ENCODE measurements at places on chromosomes 3 and 15.

GRCh38 chr15:60118146-60118545 is 114.0 kb downstream of the FOXB1 start:
- DNase-seq = no peak

DNA sequence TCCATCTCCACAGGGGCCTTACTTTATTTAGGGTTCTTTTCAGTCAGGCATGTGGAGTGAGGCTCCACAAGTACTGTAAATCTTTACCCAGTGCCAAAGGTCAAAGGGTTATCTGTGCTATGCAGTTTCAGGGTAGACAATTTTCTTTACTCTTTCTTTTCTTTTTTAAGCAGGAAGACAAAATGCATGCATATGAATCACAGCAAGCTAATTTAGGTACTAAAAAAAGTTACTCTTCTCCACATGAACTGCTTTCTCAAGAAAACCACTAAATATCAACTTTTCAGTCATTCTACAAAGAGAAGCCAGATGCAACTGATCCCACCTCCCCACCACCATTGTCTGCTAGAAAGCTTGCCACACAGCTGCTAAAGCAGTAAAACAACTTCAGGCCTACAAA is 73.3 kb upstream of the PYGO1 start:
- peak; percentile 18 for DNase-seq

DNA sequence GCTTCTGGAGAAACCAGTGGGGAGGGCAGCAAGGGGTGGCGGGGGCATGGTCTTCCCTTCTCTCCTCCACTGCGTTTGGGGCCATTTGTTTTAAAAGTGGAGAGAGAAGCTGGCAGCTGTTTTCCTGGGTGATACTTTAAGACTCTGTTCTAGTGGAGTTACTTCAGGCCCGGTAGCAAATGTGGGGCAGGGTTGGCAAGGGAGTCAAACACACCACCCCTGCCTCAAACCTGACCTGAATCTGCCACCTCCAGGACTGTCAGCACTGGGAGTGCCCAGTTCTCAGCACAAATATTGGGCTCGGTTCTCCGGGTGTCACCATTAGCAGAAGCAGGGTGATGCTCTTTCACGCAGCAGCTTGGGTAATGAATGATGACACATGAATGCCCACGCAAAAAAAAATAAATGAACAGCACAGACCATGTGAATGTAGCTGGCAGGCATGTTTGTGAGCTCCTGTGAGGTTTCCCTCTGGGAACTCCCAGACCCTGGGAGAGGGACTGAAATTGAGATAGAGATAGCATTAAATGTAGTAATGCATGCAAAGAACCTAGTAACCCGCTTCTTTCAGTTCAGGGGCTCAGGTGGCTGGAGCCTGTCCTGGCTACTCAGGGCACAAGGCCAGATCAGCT is 424.0 kb downstream of the MCTP2 start:
- DNase-seq = no peak

GRCh38 chr15:75104804-75105557 is 81.6 kb downstream of the PPCDC start:
- DNase-seq = peak; percentile 83

DNA sequence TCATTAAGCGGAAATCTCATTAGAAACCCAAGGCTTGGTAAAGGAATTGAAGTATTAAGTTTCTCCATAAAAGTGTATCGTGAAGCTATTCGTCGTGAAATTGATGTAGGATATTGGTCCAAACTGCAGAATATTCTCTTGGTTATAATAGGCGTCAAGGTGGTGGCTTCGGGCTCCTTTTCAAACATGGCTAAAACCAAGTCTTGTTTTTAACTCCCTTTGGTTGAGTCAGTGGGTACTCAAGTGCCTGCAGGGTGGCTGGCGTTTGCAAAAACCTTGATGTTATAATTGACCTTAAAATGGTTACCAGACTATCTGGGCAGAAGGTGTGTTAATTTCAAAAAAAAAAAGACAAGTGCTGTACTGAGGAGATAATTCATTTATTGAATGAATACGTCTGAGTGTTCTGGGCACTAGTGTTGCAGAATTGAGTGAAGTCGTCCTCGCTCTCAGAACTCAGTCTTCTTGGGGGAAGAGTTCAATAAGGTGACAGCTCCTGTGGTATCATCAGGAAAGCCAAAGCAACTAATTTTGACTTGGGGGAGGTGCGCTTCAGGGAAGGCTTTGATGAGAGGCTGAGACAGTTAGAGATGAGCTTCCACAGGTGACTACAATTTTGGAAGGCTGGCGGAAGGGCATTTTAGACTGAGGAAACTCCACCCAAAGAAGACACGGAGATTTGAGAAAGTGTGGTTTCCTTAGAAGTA is 1.5 kb downstream of the UBE2Q2 start:
- DNase-seq = no peak

DNA sequence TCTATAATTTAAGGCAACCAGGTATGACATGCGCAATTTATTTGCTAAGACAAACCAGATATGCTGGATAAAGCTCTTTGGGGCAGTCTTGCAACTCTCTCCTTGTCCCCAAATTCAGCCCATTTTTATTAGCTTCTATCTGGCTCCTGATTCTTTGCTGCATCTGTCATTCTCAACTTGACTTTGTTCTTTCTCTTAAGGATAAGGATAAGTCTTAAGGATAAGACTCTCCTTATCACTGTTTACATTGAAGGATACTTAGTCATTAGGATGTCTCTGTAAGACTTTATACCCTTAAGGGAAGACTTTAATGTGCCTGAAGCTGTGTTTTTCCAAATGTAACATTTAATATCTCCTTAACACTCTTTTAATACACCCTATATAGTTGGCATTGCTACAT is 49.2 kb downstream of the ALCAM start:
- no peak for DNase-seq

DNA sequence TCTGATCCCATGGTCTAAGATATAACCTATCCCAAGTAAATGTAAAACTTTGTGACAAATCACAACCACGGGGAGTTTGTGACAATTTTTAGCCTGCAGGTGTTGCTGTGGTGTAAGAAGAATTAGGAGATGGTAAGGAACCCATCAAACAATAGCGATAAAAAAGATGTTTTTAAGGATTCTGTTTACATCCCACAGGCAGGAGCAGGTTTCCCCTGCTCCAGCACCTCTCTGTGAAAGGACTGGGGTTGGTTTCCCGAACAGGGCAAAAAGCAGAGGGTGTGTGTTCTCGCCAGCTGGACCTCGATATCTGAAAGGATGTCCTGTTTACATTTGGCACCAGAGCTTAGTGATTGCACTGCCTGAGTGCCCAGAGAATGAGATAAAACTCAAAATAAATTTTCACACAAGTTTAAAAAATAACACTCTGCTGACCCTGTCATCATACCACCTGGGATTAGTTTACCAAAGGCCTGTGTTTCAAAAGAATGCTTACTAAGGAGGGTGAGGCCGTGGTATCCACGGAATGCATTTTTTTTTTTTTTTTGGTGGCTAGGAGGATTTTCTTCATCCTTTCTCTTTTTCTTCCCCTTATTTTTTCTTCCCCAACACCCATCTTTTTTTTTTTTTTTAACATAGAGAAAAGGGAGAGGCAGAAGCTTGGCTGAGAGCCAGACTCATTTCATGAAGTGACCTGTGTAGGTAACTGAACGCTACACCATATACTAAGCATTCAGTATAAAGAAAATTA is 151.8 kb upstream of the DPH6 start:
- peak; percentile 71 for DNase-seq

DNA sequence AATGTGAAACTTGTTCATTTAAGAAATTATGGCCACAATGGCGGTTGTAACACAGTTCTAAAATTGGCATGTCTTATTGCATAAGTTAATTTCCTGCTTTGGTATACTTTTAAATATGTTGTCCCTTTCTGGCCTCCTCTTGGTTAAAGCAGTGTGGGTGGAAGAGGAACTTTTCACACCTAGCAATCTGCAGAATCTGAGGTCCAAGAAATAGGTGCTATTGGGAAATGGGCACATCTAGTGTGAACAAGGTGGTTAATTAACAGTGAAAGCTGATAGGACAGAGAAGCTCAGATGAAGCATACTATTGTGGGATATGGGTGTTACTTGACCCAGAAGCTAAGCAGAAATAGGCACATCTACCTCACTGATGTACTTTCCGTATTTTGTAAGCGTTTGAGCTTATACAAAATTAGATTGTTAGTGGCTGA is 10.6 kb downstream of the CMC1 start:
- DNase-seq = no peak

DNA sequence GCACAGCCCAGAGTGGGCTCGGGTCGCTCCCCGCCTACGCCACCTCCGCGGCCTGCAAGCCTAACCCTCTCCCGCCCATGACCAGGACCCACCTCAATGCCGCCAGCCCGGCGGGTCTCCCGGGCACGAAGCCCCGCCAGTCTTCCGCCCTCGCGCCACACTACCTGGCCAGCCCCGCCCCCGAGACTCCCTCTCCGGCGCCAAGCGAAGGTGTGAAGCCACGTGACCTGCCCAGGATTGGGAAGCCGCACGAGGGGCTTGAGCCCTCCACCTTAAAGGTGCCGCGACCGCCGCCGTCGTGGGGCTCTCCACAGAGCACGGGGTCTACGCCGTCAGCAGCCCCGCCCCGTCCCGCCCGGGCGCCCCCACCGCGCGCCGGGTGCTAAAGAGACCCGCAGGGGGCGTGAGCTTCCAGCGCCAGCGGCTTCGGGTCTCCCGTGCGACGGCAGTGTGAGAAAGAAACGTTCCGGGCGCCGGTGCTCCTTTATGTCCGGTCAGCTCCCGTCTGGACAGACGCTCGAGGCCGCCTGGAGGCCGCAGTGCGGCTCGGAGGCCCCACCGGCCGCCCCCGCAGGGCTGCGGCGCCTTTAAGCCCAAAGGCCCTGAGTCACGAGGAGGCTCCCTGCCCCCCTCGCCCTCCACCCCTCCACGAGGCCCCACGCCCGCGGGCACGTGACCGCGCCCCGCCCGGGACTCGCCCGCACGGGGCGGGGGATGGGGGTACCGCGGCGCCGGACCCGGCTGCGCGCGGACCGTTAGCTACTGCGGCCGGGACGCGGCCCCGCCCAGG is at the start of gene CPEB1:
Gene CPEB1 (minus strand): TSS at position 319 of the 790 bp plus-strand sequence. CDS start 18,904 bp downstream, outside the sequence.
- DNase-seq = peak; percentile 21

DNA sequence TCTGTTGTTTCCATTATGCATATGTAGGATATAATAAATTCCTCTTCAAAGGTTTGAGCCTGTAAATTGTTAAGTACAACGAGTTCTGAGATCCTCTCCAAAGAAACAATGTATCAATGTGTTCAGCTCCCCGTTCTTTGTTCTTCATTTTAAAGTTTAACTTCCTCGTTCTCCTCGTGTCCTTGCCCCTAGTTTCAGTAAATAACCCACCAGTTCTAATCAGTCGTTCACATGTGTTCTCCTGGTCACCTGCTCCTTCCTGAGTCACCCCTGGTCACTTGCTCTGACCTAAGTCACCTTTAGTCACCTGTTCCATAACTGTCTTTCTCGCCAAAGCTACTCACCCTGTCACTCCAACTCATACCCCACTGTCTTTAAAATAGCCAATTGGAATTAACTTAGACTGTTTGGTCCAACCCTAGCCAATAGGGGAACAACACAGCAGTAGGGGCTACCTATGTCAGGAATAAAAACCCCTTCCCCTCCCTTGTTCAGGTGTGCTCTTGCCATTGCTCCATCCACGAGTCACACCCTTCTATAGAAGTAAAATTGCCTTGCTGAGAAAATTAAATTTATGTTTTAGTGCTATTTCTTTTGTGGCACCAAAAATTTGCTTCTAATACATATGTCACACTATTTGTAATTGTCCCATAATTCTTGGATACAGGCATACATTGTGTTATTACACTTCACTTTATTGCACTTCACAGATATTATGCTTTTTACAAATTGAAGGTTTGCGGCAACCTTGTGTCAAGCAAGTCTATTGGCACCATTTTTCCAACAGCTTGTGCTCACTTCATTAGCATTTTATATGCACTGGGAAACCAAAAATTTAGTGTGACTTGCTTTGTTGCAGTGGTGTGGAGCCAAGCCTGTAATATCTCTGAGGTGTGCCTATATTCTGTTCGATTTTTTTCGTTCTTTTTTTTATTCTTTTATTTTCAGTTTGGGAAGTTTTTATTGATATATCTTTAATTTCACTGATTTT is 15.3 kb upstream of the MCF2L2 start:
- DNase-seq = no peak

GRCh38 chr15:84961707-84962106 is 19.9 kb upstream of the PDE8A start:
- peak; percentile 35 for DNase-seq

DNA sequence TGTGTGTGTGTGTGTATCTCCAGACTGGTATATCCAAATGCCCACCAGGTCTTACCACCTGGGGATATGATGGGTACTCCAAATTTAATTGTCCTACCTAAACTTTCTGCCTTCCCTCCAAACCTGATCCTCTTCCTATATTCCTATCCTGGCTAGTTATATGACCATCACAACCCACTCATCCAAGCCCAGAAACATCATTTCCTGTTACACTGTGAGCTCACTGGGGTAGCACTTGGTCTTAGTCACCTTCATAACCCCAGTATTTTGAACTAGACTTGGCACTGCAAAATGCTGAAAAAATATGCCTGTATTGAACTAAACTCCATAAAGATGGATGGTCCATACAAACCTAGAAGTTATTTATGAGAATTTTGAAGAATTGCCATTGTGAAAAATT is 178.8 kb upstream of the EIF1B start:
- peak; percentile 8 for DNase-seq

DNA sequence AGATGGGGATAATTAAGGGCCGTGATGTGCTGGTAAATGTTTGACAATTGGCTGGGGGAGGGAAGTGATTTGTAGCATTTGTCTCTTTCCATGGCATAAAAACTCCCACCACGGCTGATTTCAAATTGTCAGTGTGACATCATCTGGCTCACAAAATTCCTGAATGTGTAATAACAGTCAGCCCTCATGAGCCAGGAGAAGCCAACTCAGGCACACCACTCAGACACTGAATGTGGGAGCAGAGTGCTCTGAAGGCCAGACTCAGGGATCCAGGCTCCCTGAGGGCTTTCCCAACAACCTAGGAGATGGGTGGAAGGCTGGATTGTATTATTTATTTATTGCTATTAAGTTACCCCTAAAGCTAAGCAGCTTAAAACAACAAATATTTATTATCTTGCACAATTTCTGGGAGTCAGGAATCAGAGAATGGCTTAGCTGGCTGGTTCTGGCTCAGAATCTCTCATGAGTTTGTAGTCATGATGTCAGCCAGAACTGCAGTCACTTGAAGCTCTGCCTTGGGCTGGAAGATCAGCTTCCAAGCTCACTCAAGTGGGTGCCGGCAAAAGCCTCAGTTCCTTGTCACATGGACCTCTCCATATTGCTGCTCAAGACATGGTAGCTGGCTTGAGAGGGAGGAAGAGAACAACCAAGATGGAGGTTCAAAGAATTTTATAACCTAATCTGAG is 6.5 kb upstream of the CPEB1 start:
- no peak for DNase-seq

DNA sequence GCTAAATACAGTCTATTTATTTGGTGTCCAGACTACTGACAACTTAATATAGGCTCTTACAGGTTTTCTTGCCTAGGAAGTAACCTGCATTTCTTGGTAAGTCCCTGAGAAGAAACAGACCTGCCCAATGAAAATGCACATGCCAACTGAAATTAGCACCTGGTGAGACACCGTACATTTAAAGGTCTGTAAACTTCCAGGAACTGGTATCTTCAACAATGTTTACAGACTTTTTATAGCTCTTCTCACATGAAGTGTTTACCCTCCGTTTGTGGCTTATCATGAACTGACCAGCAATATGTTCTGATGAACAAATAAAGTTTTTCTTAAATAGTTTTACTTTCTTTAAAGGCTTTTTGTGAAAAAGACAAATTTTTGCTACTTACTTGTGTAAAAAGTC is 93.3 kb downstream of the PCCB start:
- DNase-seq = no peak

Measured in fibroblast of skin of right quadriceps (primary cell).